Thyroid gland (tissue), 4 donors: ENCODE measurements at places on chromosomes 6 and 20. TPM values are rescaled to one million over a fixed set of nuclear protein-coding genes. Genes with fewer than 3 reads are reported as not detected.

GRCh38 chr6:140806431-140806830 lies 1326.3 kb upstream of the GJE1 start:
- DNase-seq: no peak

SLC22A3 gene
- 3.9 TPM for total RNA-seq

BPIFB6 gene
- total RNA-seq: not detected

- no peak for DNase-seq
Measured at GRCh38 chr20:52833901-52834300, 138.3 kb upstream of the TSHZ2 start.

SLC22A7 gene
- total RNA-seq: not detected

HSPA1A gene
- total RNA-seq: 148 TPM

- DNase-seq: peak; percentile 60
Measured at GRCh38 chr6:24720131-24720603, 1.2 kb upstream of the C6orf62 start.

STMND1 gene
- total RNA-seq: not detected

- DNase-seq: no peak
Measured at GRCh38 chr6:73630401-73630800, 23.4 kb downstream of the SLC17A5 start.
